Stimulated activated CD4-positive, alpha-beta T cell treated with anti-CD3 and anti-CD28 coated beads, Interleukin-12 subunit alpha, Interleukin-12 subunit beta, amount 100 ng/mL, for 48 hours (primary cell): ENCODE measurements at places on chromosomes 11 and 22.

DNA sequence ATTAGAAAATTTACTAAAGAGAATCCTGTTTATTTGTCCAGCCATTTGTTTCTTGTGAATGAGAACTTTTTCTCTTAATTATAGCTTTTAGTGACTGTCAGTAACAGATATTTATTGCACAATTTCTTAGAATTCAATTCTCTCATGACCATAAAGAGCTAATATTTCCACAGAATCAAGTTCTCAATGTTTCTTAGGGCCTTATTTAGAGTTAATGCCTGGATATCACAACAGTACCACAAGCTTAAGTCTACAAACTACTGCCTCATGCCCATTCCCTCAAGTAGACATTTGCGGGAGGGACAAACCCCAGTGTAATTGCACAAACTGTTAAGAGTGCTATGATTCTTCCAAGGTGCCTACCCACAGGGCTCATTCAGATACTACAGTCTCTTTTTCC, 199.7 kb upstream of the POU2AF2 start:
- DNase-seq: no peak

- DNase-seq: no peak
Measured at GRCh38 chr11:11478687-11479086, 125.6 kb upstream of the CSNK2A3 start.

- no peak for DNase-seq
Measured at GRCh38 chr11:32224580-32224979, 133.7 kb downstream of the RCN1 start.

DNA sequence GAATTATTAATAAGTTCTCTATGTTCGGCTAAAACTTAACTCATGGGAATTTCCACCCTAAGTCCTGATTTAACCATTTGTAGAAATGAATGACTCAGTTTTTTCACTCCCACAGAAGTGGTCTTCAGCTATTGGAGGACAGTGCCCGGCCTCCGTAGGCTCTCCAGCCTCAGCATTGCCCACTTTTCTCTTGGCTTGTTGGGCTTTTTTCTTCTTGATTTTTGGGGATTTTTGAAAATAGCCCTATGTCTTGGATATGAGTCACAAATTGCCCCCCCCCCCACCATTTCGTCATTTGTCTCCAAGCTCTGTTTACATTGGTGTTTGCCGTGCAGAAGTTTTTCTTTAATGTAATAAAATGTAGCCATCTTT, 66.7 kb downstream of the PACS1 start:
- no peak for DNase-seq

- DNase-seq: peak; percentile 81
Measured at GRCh38 chr22:37817705-37818408, 5.3 kb upstream of the GALR3 start.

- no peak for DNase-seq
Measured at GRCh38 chr22:37999640-38000272, 15.4 kb upstream of the SOX10 start.

DNA sequence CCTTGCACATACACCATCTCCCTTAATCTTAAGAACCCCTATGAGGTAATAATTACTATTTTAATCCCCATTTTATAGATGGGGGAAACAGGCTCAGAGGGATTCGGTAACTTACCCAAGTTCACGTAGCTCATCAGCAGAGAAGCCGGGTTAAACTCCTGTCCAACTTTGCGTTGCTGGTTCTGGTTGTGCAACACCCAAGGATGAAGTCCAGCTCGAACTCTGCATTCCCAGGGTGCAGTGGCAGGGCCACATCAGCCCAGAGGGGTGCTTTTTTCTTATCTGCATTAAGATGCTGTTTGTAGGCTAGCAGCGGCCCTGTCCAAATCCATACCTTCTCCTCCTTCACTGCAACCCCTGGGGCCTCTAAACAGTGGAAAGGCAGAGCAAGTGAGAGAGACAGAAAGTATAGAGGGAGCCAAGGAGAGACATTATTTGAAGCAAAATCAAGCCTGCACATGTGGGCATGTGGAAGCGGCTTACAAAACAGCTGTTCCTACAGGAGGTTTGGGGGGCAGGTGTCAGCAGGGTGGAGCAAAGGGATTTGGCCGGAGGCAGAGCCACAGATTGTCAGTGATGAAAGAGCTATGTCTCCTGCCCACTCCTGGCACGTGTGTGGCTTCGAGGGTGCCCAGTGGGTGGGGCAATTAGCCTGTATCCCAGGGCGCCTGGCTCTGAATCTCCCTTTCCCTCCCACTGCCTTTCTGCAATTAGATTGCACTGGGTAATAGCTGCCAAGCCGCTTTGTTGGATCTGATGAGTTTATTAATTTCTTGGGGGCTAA, 129.5 kb upstream of the TBCEL start:
- DNase-seq: no peak

- no peak for DNase-seq
Measured at GRCh38 chr11:8814923-8815240, 96.1 kb upstream of the AKIP1 start.

- DNase-seq: no peak
Measured at GRCh38 chr11:125320347-125321076, 156.0 kb downstream of the PKNOX2 start.

- no peak for DNase-seq
Measured at GRCh38 chr11:128613300-128613995, 26.1 kb upstream of the ETS1 start.

DNA sequence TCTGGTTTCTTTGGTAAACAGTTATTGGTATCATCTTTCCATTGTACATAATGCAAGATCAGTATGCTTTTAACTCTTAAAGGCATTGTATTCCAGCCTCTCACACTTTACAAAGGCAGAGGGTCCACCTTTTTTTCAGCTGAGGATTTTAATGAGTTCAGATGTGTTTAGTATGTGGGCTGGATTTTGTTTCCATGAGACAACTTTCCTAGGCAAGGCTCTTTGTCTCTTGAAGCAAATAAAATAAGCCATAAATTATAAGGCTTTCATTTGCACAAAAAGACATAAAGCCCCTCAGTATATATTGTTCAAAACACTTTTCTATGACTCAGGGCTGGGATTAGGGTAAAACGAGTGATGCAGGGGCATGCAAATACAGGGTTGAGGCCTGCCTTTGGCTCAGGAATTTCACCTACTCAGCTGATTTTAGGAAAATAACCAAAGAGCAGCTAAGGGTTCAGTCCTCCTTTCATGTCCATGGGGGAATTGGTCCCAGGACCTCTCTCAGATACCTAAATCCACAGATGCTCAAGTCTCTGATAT, 7.6 kb downstream of the MMP20 start:
- no peak for DNase-seq

GRCh38 chr11:70521475-70522308, 123.4 kb downstream of the CTTN start:
- DNase-seq: no peak

GRCh38 chr11:47278058-47278457, 8.1 kb downstream of the MADD start:
- no peak for DNase-seq

DNA sequence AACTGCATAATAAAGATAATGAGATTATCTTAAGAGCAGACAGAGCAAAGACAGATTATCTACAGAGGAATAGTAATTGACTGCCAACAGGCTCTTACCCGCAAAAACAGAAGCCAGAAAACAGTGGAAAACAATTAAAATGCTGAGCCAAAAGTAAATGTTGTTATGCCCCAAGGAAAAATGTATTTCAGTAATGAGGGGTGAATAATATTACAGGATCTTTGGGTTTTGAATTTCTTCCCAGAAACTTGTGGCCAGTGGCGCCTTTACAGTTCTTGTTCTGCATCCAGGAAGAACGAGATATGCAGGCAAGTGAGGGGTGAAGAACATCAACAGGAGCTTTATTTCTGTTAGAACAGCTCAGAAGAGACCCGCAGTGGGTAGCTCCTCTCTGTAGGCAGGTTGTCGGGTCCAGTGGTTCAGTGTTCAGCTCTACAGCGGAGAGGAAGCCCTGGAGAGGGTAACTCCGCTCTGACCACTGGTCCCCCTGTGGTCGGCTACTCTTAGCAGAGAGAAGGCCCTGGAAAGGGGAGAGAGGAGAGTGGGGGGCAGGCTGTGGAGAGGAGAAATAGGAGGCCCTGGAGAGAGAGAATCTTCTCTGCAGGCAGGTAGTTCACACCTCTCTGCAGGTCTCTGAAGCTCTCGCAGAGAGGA, 51.8 kb upstream of the SC5D start:
- DNase-seq: no peak

DNA sequence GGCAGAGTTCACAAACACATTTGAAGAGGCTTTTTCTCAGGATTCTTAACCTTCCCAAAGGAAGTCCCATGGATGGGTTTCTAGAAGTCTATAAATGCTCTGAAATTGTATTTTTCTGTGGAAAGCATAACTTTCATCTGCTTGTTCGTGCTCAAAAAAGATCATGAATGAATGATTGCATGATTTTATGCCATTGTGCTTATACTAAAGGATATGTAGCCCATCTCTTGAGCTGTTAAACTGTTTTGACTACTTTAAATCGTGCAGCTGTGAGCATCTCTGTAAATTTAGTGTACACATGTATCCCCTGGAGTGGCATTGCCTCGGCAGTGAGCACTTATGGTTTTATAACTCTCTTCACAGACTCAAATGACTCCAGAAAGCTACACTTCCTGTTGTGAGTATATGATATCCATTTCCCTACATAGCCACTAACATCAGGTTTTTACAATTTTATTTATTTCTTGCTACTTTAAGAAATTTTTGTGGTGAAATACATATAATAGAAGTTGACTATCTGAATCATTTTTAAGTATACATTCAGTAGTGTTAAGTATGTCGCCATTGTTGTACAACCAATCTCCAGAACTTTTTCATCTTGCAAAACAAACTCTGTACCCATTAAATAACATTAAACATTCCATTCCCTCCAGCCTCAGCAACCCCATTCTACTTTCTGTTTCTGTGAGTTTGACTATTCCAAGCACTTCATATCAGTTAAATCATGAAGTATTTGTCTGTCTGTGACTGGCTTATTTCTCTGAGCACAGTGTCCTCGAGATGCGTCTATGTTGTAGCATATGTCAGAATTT, 8.0 kb downstream of the NEAT1 start:
- DNase-seq: no peak

DNA sequence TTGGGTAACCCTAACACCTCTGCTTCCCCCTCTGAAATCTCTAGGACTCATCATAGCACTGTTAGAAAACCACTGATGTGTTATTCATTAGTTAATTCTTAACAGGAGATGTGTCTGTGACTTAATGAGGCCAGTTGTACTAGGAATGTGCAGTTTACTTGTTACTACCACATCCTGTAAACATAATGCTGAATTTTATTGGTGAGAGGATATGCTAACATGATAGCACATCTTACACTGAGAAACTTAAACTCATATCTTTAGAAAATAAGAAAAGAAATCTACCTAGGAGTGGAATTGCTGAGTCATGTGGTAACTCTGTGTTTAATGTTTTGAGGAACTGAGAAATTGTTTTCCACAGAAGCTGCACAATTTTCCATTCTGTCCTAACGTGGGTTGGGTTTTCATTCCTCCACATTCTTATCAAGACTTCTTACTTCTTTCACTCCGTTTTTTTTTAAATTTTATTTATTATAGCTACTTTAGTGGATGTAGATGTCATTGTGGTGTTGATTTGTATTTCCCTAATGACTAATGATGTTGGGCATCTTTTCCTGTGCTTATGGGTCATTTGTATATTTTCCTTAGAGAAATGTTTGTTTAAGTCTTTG, 33.7 kb downstream of the RNF121 start:
- DNase-seq: peak; percentile 7

DNA sequence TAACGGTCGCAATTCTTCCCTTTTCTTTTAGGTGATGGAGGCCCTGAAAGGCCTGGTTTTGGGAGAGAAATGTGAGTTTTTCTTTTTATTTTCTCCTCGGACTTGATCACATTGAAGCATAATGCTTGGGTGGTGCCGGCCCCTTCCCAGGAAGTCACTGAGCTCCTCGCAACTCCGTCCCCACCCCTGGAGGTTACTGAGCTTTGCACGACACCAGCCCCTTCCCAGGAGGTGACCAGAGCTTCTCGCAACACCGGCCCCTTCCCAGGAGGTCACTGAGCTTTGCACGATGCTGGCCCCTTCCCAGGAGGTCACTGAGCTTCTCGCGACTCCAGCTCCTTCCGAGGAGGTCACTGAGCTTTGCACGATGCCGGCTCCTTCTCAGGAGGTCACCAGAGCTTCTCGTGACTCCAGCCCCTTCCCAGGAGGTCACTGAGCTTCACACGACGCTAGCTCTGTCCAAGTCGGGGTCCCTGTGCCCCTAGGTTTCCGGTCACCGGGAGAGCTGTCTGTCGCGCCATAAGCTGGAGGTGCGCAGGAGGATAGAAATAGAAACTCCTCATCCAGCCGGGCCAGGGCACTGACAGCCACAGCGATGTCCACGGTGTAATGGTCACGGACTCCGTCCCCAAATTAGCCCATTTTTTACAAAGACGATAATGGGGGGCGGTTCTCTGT, 586.4 kb downstream of the BRD1 start:
- DNase-seq: no peak

DNA sequence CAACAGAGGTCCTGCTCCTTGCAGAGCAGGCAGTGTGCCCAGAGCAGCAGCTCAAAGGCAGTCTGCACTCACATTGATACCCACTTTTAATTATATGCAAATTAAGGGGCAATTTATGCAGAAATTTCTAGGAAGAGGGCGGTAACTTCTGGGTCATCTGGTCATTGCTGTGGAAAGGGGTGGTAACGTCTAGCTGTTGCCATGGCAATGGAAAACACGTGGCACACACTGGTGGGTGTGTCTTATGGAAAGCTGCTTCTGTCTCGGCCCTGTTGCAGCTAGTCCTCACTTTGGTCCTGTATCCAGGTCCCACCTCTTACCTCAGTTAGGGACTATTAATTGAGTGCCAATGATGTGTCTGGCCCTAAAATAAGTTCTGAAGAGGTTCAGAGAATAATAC, 36.8 kb downstream of the BARX2 start:
- DNase-seq: no peak

DNA sequence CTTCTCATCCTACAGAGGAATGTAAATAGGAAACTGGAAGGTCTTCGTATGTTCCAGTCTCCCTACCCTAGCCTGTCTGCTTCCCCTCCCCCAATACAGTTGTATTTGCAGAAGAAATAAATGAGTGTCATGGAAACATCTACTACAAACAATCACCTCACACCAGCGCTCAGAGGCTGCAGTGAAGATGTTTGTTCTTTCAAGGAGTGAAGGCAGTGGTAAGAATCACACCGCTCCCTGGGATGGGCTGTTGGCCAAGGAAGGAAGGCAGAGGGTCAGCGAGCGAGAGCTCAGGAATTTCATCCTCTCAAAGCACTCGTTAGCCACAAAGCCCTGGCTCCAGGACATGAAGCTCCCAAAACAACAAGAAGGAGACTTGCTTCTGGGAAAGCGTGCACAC, 1.1 kb upstream of the IGSF9B start:
- DNase-seq: no peak

DNA sequence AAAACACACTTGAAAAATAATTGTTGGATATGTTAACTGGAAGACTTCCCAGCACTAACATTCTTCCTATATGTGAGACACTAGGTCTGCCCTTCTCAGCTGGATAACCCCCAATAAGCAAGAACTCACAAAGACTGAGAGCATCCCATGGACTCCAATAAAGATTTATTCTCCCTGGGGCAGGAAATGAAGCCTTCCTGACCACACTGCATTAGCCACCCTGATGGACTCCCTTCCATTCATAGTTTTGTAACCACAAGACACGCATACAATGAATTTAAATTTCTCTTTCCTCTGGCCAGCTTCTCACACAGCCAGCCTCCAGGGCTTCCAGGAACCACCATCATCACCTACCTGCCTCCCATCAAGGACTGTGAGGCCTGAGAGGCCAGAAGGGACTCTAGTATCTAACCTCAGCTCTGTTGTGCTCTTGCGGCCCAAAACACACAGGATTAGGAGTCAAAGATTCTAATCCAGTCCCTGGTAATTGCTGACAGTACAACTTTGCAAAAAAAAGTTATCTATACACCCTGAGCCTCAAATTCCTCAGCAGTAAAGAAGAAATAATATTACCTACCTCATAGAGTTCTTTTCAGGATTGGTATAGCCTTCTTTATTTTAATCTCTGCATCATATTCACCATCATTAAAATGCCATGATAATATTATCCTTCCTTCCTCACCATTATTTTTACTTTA, 45.6 kb upstream of the GDPD4 start:
- DNase-seq: no peak
